ENCODE measurements at places on chromosomes 4 and X.
A peak's percentile ranks its signal among the peaks of the same experiment; 100 is the strongest.

- DNase-seq: peak; percentile 0
Measured at GRCh38 chrX:97860226-97860625, 976.5 kb downstream of the RPA4 start.

DNA sequence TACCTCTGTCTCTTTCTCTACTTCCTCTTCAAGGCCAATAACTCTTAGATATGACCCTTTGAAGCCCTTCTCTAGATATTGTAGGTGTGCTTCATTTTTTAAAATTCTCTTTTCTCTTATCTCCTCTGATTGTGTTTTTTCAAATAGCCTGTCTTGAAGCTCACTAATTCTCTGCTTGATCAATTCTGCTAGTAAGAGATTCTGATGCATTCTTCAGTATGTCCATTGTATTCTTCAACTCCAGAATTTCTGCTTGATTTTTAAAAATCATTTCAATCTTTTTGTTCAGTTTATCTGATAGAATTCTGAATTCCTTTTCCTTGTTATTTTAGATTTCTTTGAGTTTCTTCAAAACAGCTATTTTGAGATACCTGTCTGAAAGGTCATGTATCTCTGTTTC lies 47.9 kb downstream of the MCUB start:
- DNase-seq: no peak

GRCh38 chrX:72113461-72113860 lies 18.3 kb downstream of the RTL5 start:
- no peak for DNase-seq

DNA sequence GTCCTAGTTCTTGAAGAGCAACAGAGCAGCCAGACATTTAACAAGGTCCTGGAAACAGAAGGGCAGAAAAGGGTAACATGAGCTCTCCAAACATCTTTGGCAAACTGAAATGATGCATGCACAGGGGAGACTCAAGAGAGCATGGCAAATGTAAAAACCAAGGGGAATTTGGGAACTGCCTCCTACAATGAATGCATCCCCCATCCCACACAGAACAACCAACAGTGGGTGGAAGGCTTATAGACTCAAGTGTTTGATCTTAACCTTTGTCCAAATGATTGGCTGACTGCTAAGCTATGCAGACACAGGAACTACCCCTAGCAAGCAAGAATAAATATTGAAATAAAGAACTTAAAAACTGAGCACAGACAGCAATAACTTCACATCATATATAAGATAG lies 74.4 kb downstream of the CENPC start:
- DNase-seq: no peak

DNA sequence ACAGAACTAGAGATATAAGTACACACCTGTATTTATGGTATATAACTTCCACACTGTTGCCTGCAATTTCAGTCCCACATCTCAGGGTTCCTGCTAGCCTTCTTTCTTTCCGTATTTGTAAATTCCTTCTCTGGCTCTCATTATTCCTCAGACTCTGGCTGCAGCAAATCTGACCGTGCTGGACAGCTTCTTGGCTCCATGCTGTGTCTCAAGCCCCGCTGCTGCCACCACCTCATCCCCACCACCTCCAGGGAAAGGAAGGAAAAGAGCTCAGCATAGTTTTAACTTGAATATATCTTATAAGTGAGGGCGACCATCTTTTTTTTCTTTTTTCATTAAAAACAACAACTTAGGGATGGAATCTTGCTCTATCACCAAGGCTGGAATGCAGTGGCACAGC lies 155.6 kb upstream of the CXCL13 start:
- no peak for DNase-seq

- peak; percentile 19 for DNase-seq
Measured at GRCh38 chr4:105440890-105441289, 33.0 kb downstream of the PPA2 start.

DNA sequence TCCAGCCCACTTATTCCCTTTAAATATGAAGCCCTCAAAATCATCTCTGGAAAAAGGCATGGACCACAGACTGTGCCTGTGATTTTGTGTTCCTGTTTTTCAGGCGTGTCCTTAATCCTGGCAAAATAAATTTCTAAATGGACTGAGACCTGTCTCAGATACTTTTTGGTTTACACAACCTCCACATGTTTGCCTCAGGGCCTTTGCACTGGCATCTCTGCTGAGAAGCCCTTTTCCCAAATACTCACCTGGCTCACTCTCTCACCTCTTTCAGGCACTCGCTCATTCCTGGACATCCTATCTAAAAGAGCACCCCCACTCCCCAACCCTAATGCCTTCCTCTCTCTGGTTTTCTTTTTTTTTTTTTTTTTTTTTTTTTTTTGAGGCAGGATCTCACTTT lies 40.5 kb downstream of the CHRNA9 start:
- no peak for DNase-seq

GRCh38 chrX:49162620-49163019 lies at the start of gene MAGIX:
MAGIX (plus strand) TSS chrX:49162758; CDS start chrX:49162890, 132 bp downstream.
- no peak for DNase-seq

- no peak for DNase-seq
Measured at GRCh38 chr4:60215906-60216305, 984.2 kb upstream of the ADGRL3 start.

GRCh38 chr4:126568652-126569570 lies 1063.8 kb upstream of the INTU start:
- no peak for DNase-seq

DNA sequence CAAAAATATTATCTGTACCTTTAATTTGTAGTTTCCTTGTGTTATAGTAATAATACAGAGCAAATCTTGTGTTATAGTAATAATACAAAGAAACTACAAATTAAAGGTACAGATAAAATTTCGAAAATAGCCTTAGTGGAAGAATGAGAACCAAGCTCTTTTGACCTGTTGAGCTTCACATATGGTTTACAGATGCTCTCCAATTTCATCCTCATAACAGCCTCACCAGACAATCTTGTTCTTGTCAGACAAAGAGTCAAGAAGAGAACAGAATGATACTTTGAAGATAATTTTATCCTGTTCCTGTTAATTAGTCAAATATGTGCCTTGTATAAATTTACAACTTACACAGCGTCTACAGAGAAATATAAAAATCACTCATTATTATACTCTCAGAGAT lies 12.8 kb downstream of the ATXN3L start:
- DNase-seq: no peak

- DNase-seq: no peak
Measured at GRCh38 chr4:77615153-77615552, 9.5 kb downstream of the CXCL13 start.

DNA sequence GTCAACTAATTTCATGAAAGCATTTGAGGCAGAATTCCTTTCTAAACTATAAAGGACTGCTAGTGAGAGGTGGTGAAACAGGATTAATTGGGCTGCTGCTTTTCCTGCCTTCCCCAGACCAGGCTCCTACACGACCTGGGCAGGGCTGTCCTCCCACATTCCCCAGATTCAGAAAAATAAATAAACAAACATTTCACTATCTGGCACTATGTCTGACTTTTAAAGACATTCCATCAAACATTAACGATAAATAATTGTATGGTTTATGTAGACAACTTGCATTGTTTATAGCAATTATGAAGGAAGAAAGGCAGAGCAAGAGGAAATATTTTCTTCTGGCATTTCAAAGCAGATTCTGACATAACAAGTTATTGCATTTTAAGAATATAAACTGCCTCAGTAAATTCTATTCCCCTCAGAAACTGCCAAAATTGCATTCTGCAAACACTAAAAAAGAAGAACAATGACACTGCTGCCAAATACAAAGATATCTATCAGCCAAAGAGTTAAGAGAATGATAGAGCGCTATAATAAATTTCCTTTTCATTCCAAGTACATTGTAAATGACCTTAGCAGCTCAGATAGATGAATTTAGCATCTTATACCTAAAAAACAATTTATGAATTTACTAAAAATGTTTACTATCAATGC lies 214.7 kb upstream of the INTU start:
- no peak for DNase-seq

GRCh38 chr4:108965472-108966076 lies 202.7 kb upstream of the ETNPPL start:
- no peak for DNase-seq

DNA sequence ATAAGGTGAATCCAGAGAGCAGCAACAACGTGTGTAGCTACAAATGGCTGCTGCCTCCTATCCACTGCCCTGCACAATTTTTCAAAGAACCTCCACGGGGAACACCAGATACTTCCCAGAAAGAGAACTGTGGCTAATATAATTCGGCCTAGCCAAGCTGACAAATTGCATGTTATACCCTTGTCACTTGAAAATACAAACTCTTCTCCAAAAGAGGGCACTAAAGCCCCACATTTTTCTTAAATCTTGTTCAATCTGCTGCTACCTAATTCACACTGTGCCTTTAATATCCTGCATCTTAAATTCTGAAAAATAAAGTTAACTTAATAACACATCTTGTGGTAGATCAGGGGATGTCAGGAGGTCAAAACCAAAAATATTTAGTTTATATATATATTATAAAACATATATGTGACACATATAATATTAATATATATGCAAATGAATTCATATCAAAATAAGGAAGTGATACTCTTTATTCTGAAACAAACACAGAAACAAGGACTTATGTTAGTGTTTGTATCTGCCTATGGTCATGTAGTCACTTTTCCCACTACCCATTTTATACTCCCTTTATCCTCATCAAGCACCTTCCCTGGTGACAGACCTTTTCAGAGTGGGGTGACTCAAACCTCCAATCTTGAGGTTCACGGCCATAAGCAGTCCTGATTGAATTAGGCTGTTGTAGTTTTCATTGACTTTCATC lies 24.1 kb downstream of the CT45A1 start:
- peak; percentile 19 for DNase-seq

All from ELR (cell line).